Progenitor cell of endocrine pancreas (in vitro differentiated cells): ENCODE measurements at places on chromosomes 6 and 20.

- H3K36me3 ChIP-seq, result no peaks in the 10 kb centered on the region
- H3K4me3 ChIP-seq, result no peak overlapping the region
- H3K27ac ChIP-seq, result peak overlapping the region; percentile 8
- H3K27me3 ChIP-seq, result peaks cover 72% of the 10 kb centered on the region
These were observed 99.9 kb downstream of the CDH26 start for GRCh38 chr20:60057866-60058807.

DNA sequence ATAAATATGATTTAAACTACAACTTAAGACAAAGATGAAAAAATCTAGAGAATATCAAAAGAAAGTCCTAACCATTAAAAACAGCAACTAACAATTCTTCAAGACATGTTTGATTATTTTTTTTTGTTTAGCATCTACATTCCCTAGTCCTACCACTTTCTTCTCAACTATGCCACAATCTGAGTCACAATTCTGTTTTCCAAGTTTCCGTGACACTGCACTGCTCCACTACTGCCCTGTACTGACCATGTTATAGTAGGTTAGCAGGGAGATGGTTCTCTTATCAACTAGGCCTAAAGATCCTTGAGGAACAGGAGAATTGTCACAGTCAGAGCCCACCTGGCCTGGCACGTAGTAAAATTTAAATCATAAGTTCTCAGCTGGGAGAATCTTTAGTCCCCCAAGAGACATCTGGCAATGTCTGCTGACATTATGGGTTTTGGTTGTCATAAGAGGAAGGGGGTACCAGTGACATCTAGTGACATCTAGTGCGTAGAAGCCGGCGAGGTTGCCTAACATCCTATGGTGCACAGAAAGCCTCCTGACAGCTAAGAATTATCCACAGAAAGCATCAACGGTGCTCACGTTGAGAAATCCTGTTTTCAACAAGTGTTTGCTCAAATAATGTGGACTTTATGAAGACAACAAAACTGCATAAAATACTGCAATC lies 100.5 kb downstream of the PDE10A start:
- H3K36me3 ChIP-seq, result peaks cover 21% of the 10 kb centered on the region
- no peaks in the 10 kb centered on the region for H3K4me1 ChIP-seq
- H3K4me3 ChIP-seq, result no peak overlapping the region
- DNase-seq, result no peak

DNA sequence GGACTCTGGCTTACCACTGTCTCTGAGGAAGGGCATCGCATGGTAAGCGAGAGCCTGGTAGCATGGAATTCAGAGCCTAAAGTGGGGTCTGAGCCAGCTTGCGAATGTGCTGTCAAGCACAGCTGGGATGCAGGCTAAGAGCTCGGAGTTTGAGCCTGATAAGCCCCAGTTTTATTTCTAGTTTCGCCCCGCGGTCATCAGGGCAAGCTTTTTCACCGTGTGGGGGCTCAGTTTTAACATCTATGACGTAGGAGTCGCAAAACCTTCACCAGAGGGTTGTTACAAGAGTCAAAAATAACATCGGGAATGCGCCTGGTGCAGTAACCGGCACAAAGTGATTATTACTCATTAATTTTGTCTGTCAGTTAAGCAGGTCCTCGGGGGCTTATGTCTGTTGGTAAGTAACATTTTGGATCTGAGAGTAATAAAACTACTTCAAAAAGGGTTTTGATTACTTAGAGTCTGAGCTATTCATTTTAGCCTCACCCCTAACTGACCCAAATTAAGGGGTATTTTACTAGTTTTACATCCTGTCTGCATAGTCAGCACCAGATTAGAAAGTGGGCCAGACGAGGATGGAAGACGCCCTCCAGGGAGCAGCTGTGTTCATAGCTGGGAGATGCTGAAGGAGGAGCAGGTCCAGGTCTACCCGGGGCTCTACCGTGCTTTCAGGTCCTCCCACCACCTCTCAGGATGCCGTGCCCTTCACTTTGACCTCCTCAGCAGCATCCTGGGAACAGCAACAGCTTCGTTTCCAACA lies 29.7 kb downstream of the SLC22A23 start:
- no peaks in the 10 kb centered on the region for H3K36me3 ChIP-seq
- H3K27me3 ChIP-seq, result peaks cover 16% of the 10 kb centered on the region
- no peak overlapping the region for H3K27ac ChIP-seq
- H3K4me3 ChIP-seq, result no peak overlapping the region
- H3K4me1 ChIP-seq, result no peaks in the 10 kb centered on the region
- DNase-seq, result no peak

GRCh38 chr6:128655978-128656498 lies 135.6 kb upstream of the PTPRK start:
- H3K4me1 ChIP-seq, result peaks cover 16% of the 10 kb centered on the region
- H3K27ac ChIP-seq, result no peak overlapping the region
- no peak overlapping the region for H3K4me3 ChIP-seq

DNA sequence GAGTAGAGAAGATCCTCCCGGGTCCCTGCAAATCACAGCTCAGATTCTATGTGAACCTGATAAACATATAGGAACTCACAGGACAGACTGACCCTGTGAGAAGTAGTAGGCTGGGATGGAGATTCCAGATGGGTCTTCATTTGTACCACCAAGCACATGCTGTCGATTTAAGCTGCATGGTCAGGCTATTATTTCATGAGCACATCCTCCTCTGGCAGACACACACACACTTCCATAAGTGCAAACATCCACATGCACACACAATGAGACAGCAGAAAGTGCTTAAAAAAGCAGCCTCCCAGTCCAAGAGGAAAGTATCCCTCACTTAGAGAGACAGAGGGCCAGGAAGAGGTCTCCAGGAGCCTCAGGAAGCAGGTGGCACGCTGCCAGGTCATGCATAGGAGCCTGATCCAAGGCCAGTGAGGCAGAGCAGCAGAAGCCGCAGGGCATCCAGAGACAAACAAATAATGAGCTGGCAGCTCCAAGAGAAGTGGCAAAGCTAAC lies 131.8 kb downstream of the UNC5CL start:
- H3K36me3 ChIP-seq, result no peaks in the 10 kb centered on the region
- H3K4me1 ChIP-seq, result no peaks in the 10 kb centered on the region
- no peak overlapping the region for H3K27ac ChIP-seq

- no peak for DNase-seq
- no peak overlapping the region for H3K27ac ChIP-seq
- no peaks in the 10 kb centered on the region for H3K36me3 ChIP-seq
- H3K4me1 ChIP-seq, result peaks cover 13% of the 10 kb centered on the region
These were observed 101.4 kb downstream of the CDH4 start for GRCh38 chr20:61353261-61354000.

- H3K27me3 ChIP-seq, result no peaks in the 10 kb centered on the region
- H3K4me3 ChIP-seq, result no peak overlapping the region
- peak overlapping the region; percentile 25 for H3K27ac ChIP-seq
- peaks cover 3% of the 10 kb centered on the region for H3K4me1 ChIP-seq
- DNase-seq, result no peak
These were observed 27.3 kb downstream of the CDK5RAP1 start for GRCh38 chr20:33373735-33374605.

- peaks cover 2% of the 10 kb centered on the region for H3K36me3 ChIP-seq
- no peak overlapping the region for H3K27ac ChIP-seq
- peaks cover 7% of the 10 kb centered on the region for H3K27me3 ChIP-seq
- H3K4me3 ChIP-seq, result no peak overlapping the region
- peaks cover 3% of the 10 kb centered on the region for H3K4me1 ChIP-seq
These were observed 121.5 kb downstream of the UST start for GRCh38 chr6:148868314-148868713.

DNA sequence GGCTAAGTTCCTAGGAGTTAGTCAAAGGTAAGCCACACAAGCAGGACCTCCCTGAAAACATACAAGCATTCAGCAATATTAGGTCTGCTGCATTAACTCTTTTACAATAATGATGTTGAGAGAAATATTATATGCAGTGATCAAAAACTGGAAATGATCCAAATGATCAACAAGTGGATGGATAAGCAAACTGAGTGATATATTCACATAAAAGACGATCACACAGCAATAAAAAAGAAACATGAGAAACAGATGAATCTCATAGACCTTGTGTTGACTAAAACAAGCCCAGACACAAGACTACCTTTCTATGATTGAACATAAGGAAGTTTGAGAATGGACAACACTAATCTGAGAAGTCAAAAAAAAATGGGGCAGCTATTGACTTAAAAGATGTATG lies 39.9 kb downstream of the LMBRD1 start:
- H3K27me3 ChIP-seq, result no peaks in the 10 kb centered on the region
- peaks cover 12% of the 10 kb centered on the region for H3K4me1 ChIP-seq
- DNase-seq, result no peak
- H3K27ac ChIP-seq, result no peak overlapping the region
- peaks cover 25% of the 10 kb centered on the region for H3K36me3 ChIP-seq

DNA sequence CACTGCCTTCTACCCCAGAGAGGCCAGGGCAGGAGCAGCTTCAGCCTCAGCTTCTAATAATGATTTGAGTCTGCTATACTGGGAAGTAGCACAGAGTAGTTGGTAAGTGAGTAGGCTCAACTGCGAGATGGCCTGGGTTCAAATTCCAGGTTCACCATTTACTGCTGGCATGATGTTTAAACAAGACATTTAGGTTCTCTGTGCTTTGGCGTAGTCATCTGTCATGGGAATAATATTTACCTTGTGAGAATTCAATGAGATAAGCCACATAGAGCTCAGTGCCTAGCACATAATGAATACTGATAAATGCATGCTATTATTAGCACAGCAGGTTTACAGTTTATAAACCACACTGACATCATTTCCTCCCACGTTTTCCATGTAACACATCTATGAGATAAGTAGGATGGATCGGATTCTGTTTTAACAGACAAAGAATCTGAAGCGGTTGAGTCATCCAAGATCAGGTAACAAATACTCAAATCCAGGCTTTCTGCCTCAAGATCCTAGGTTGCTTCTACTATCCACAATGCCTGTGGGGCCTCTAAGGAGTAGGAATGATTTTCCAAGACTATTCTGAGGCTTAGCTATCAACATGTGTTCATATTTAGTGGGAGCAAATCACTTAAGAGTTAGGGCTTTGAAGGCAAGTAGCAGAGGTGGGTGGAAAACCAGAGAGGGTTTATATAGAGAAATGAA lies 72.9 kb upstream of the DTNBP1 start:
- peaks cover 47% of the 10 kb centered on the region for H3K4me1 ChIP-seq
- no peak overlapping the region for H3K4me3 ChIP-seq
- H3K27ac ChIP-seq, result no peak overlapping the region
- peaks cover 4% of the 10 kb centered on the region for H3K27me3 ChIP-seq
- DNase-seq, result no peak

DNA sequence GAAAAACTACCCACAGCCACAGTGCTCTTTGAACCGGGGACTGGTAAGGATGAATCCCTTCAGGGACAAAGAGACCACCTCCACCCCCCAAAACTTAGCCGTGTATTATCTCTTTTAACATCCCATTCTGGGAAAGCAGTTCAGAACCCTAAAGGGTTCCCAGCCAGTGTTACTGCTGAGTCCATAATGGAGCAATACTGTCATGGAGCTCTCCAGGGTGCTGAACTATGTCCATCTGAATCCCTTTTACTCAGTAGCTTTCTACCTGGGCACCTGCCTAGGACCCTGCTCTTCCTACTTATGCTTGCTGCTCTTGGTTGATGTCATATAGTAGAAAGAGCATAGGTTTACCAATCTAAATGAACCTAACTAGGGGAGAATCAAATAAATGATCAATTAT lies 22.3 kb upstream of the SAYSD1 start:
- H3K36me3 ChIP-seq, result no peaks in the 10 kb centered on the region
- peak; percentile 65 for DNase-seq
- H3K4me1 ChIP-seq, result no peaks in the 10 kb centered on the region
- no peak overlapping the region for H3K27ac ChIP-seq
- no peak overlapping the region for H3K4me3 ChIP-seq

DNA sequence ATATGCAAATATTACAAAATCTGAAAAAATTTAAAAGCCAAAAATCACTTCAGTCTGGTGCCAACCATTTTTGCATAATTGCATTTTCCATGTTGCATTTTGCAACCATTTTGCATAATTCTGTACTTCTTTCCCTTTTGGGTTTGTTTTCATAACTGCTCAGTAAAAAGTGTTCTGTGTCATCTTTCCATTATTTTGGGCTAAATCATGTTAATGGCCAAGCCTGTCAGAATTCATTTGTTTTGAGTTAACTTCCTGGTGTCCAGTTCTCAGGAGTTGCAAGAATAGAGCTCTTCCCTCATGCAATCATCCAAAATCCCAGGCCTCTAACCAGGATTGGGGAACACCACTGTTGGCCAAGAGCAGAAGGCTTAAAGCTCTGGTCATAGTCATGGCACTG lies 133.6 kb downstream of the MTHFD1L start:
- no peak overlapping the region for H3K27ac ChIP-seq
- H3K36me3 ChIP-seq, result peaks cover 15% of the 10 kb centered on the region
- no peak overlapping the region for H3K4me3 ChIP-seq
- DNase-seq, result no peak
- H3K27me3 ChIP-seq, result no peaks in the 10 kb centered on the region

GRCh38 chr6:21213492-21213891 lies 380.1 kb upstream of the SOX4 start:
- DNase-seq, result no peak
- no peaks in the 10 kb centered on the region for H3K27me3 ChIP-seq
- H3K27ac ChIP-seq, result no peak overlapping the region
- peaks cover under 1% of the 10 kb centered on the region for H3K4me1 ChIP-seq

DNA sequence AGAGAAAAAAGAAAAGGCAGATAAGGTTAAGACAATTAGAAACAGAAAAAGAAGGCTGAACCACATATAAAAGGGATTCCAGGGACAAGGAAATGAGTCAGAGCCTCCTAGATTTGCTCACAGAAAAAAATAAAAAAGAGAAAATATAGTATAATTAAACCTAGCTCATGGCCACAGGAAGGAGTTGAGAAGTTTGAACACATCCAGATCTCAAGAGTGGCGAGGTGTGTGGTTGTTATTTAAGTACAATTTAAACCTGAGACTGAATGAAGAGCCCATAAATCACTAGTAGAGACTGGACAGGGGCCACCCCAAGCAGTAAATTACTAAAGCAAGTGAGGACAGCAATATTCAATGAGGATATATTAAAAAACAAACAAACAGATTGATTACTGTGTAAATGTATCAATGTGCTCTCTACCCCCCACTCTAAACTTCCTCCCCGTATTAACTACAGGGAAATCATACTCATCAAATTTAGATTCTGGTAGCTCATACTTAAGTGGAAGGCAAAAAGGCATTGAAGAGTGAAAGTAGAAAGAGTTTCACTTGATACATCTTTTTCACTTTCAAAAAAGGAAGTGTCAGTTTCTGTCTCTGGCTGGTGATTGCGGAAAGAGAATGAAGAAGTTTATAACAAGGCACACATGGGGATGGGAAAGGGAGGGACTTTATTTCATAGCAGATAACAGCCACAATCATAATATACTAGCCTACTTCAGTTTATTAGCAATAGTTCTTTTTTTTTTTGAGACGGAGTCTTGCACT lies 49.3 kb upstream of the SCAF8 start:
- H3K27ac ChIP-seq, result no peak overlapping the region
- H3K4me1 ChIP-seq, result peaks cover 3% of the 10 kb centered on the region
- H3K27me3 ChIP-seq, result no peaks in the 10 kb centered on the region
- no peak for DNase-seq
- no peak overlapping the region for H3K4me3 ChIP-seq

GRCh38 chr6:17536586-17536985 lies 63.5 kb upstream of the FAM8A1 start:
- H3K4me3 ChIP-seq, result no peak overlapping the region
- peaks cover 8% of the 10 kb centered on the region for H3K36me3 ChIP-seq
- no peak for DNase-seq

- no peaks in the 10 kb centered on the region for H3K36me3 ChIP-seq
- no peaks in the 10 kb centered on the region for H3K27me3 ChIP-seq
- DNase-seq, result no peak
- H3K4me1 ChIP-seq, result peaks cover 21% of the 10 kb centered on the region
These were observed 199.9 kb upstream of the SOX4 start for GRCh38 chr6:21393441-21394165.

- no peak for DNase-seq
- no peaks in the 10 kb centered on the region for H3K36me3 ChIP-seq
- no peak overlapping the region for H3K4me3 ChIP-seq
- H3K4me1 ChIP-seq, result no peaks in the 10 kb centered on the region
- no peak overlapping the region for H3K27ac ChIP-seq
These were observed 128.6 kb downstream of the UNC5CL start for GRCh38 chr6:40910260-40910893.
